Occipital lobe (tissue), 3 donors: ENCODE measurements at places on chromosomes 12 and 14. TPM values are rescaled to one million over a fixed set of nuclear protein-coding genes. Genes with fewer than 3 reads are reported as not detected.

Gene WNT1
- not detected for total RNA-seq

Gene CCDC198
- total RNA-seq = not detected

Gene FIGNL2
- total RNA-seq = 0.47 TPM

Gene FOXN4
- 0.16 TPM for total RNA-seq

Gene CLEC4C
- not detected for total RNA-seq

Gene RAPGEF3
- 9.0 TPM for total RNA-seq

Gene RASSF8
- total RNA-seq = 22.5 TPM

Gene C12orf42
- 2.3 TPM for total RNA-seq
